NCI-H1092 (cell line): ENCODE measurements at places on chromosomes 4 and X.

DNA sequence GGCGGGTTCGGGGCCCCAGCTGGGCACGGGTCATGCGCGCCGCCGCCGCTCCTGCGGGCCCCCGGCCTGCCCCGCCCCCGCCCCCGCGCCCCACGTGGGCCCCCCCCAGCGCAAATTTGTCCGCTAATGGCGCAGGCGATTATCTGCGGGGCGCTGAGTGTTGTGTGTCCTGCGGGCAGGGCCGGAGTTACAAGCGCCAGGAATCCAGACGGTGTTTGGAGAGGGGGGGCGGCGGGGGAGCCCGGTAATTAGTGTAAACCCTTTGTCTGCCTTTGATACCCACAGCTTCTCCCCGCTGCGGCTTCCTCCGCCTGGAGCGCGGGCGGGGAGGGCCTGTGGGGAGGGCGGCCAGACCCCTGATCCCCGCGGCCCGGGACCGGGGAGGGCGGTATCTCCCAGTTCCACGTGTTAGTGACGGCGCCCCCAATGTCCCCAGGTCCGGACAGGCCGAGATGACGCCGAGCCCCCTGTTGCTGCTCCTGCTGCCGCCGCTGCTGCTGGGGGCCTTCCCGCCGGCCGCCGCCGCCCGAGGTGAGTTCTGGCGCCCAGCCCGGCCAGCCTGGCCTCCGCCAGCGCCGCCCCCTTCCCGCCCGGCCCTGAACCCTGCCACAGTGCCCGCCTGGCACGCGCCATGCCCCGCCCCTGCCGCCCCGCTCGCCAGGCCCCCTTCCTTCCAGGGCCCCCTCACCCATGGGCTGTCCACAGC is 761 bp downstream of the FGFRL1 start:
- DNase-seq: no peak

DNA sequence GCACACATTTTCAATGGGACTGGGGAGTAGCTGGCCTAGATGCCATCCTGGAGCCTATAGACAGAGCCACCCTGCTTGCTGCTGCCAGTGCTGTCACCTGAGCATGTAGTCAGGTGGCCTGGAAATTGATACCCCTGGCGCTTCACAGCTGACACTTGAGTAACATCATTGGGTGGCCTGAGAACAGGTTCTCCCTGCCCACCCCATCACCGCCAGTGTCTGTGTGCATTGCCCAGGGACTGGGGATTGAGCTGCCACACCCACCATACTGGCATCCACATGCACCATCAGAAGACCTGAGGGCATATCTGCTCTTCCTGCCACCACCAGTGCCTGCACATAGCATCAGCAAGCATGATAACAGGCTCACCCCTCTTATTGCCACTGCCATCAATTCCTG is 1142.9 kb upstream of the PABPC4L start:
- no peak for DNase-seq

GRCh38 chr4:104749062-104749461 is 254.4 kb upstream of the CXXC4 start:
- DNase-seq: no peak

DNA sequence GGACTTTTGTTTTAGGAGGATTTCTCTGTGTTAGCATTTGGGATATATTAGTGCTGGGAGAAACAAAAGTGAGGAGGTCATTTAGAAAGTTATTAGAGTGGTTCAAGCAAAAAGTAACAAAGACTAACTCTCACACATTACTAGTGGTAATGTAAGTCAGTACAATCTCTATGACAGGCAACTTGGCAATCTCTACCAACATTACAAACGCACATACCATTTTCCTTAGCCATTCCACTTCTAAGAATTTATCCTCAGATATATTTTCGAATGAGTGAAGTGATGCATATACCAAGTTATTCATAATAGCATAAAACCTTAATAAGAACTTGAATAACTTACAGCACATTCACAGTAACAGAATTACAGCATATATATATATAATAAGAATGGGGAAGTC is 146.2 kb downstream of the PRSS12 start:
- DNase-seq: no peak

- DNase-seq: no peak
Observed at GRCh38 chr4:99848591-99849001, 32.0 kb downstream of the DAPP1 start.

DNA sequence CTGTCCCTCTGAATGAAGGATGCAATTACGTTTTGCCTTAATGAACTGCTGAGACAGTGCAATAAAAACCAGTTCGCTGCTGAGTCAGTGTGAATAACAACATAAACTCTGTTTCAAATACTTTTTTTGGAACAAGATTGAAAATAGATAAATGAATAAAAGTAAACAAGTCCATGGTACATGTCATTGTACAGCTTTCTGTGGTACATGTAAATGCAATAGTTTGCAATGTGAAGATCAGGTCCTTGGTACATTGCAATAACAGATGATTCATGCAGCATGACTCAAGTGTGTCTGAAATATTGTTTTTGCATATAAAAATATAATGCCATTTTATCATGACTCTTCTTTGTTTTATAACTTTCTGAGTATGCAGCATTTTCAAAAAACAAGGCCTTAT is 193.4 kb upstream of the PACRGL start:
- no peak for DNase-seq

DNA sequence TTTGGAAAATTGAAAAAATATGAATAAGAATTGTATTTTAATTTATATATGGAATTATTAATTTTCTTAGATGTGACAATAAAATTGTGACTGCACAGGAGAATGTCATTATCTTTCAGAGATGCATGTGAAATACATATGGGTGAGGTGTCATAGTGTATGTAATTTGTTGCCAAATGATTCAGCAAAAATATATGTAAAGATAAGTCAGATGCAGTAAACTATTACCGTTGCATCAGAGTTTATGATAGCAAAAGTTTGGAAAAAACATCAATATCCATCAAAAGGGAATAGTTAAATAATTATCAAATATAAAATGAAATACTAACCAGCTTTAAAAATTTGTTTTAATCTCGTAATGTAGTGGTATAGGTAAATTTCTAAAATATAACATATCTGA is 10.4 kb upstream of the SLC7A11 start:
- no peak for DNase-seq

GRCh38 chr4:75658876-75659275 is 14.3 kb downstream of the G3BP2 start:
- no peak for DNase-seq

GRCh38 chrX:56588397-56589188 is 25.2 kb downstream of the UBQLN2 start:
- no peak for DNase-seq

- DNase-seq: no peak
Observed at GRCh38 chr4:44978020-44978419, 251.7 kb upstream of the GNPDA2 start.

- peak; percentile 66 for DNase-seq
Observed at GRCh38 chr4:21470535-21470934, 478.0 kb downstream of the KCNIP4 start.

GRCh38 chrX:71154196-71154595 is 9.6 kb downstream of the NLGN3 start:
- no peak for DNase-seq

- DNase-seq: no peak
Observed at GRCh38 chr4:84031401-84031800, 467.7 kb downstream of the NKX6-1 start.

DNA sequence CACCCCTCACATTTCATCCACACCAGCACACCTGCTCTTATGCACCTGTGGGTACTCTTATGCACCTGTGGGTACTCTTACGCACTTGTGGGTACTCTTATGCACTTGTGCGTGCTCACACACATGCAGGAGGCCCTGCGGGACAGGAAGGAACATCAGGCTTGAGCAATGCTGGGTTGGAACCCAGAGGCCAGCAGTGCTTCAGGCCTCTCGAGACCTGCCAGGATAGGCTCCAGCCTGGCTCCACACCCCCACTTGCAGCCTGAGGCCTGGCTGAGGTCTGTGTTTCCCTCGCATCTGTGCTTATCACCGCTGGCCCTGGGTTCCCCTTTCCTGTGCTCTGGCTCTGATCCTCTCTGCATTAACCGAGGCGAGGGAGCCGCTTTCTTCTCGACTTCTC is 34.7 kb downstream of the SORCS2 start:
- no peak for DNase-seq

GRCh38 chrX:41722816-41723618 is 964 bp upstream of the GPR82 start:
- DNase-seq: no peak

DNA sequence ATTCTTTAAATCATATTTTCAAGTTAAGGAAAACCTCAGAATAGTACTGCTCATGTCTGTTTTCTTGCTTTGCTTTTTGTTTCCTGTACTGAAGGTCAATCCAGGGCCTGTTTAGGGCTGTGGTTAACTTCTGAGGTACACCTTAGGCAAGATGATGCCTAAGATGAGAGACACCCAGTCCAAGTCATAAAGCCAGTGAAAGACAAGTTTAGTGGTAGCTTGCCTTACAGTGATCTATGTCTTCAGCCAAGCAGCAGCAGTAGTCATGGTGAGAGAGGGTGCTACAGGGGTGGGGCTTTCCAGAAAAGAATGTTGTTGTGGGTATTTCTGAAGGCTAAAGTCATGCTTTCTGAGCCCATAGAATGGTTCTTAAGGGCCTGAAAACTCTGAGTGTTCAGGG is 173.7 kb downstream of the VSIG4 start:
- DNase-seq: no peak

DNA sequence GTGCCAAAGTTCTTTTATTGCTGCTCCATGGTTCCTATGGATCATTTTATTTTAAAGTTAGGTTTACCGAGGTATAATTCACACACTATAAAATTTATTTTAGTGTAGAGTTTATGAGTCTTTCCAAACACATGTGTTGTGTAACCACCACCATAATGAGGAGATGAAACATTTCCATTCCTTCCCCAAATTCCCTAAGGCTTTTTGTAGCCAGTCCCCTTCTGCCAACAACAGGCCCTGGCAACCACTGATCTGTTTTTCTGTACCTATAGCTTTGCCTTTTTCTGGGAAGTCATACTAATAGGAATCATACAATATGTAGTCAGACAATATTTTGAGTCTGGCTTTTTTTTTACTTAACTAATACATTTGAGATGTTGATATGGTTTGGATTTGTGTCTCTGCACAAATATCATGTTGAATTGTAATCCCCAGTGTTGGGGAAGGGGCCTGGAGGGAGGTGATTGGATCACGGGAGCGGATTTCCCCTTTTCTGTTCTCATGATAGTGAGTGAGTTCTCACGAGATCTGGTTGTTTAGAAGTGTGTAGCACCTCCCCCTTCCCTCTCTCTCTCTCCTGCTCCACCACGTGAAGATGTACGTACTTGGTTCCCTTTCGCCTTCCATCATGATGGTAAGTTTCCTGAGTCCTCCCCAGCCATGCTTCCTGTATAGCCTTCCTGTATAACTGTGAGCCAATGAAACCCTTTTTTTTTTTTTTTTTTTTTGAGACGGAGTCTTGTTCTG is 59.6 kb upstream of the DHX15 start:
- DNase-seq: no peak

DNA sequence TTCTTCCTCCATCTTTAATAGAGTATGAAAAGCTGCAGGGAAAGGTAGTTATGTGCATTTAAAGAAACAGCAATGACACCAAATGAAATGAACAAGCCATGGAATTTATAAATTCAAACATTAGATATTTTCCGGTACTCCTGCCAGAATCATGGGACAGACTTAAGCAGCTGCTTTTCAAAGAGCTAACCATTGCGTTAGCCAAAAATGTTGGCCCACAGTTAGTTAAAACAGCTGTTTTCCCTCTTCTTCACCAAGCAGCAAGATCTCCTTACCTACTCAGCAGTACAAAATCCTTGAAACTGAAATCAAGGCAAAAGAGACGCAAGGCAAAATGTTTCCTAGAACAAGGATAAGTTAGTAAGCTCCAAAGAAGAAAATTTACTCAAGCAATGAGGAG is 64.0 kb downstream of the MANBA start:
- no peak for DNase-seq

GRCh38 chrX:9737363-9737762 is 28.3 kb downstream of the GPR143 start:
- no peak for DNase-seq

- no peak for DNase-seq
Observed at GRCh38 chr4:3287972-3288570, 4.8 kb upstream of the RGS12 start.

- no peak for DNase-seq
Observed at GRCh38 chr4:96260064-96260682, 420.3 kb downstream of the PDHA2 start.

- DNase-seq: no peak
Observed at GRCh38 chr4:154615211-154615610, 2.8 kb upstream of the FGG start.

GRCh38 chr4:37138789-37139188 is 105.8 kb upstream of the NWD2 start:
- no peak for DNase-seq

GRCh38 chr4:66266035-66266434 is 595.7 kb upstream of the EPHA5 start:
- DNase-seq: peak; percentile 6

DNA sequence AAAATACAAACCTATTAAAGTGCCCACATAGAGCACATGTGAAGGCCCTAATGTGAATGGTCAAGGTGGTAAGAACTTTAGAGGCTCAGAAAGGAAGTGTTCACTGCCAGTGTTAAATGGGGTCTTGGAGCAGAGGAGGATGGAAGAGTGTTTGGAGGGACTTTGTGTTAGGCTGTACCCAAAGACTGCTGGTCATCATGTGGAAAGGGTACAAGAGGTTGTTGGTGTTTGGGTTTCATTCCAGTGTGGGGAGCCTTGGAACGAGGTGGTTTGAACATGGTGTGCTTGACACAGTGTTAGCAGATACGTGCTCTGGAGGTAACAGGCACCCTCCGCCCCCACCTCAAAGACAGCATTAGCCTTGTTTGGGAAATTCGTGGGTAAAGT is 73.1 kb downstream of the RAPGEF2 start:
- DNase-seq: no peak

DNA sequence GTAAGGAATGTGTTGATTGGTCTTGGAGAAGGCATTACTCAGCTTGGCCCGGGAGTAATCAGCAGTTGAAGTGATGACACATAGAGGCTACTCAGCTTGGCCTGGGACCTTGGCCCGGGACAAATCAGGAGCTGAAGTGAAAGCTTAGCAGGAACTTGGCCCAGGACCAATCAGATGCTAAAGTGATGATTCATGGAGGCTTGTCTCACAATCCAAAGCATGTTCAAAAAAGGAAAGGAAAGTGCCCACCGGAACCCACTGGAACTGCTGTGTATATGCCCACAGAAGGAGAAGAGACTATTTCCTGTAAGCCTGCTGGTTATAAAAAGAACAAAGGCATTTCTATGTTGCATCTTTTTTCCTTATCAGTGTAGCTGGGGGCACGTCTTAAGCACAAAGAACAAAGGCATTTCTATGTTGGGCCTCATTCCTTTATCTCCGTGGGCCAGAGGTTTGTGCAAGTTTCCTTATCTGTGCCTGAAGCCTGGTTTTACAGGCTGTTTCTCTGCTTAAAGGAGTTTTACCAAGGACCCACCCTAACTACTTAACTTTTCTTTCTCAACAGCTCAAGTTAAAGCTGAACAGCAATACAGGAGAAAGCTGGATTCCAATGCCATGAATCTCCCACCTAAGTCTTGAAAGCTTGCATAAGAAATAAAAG is 1176.7 kb downstream of the NLGN4X start:
- no peak for DNase-seq

GRCh38 chrX:81377329-81377728 is 175.4 kb downstream of the SH3BGRL start:
- no peak for DNase-seq
